NCI-H1694 (cell line): ENCODE measurements at places on chromosomes 7 and 10.
A peak's percentile ranks its signal among the peaks of the same experiment; 100 is the strongest.

DNA sequence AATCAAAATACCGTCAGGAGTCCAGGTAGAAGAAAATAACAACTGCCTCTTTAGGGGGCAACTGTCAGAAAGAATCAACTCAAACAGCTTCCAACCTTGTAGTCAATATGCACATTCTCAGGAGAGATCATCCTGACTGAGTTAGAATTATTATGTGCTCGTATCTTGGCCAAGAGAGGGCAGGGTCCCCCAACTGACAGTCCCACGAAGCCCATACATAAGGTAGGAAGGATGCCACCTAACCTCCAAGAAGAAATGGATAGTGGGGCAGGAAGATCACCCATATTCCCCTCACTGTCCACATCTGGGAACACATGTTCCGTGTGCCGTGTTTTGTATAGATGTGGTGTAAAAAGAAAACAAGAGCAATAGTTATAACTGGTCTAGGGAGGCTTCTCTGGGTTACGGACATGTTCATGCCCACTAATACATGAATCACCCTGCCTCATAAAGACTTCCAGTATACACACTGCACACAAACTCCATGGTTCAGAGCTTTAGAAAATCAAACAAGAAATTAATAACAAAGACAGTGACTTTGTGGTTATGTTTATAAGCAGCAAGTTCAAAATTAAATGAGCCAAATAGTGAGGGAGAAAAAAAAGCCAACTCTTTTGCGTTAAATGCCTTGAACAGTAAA lies 295.6 kb downstream of the FGFR2 start:
- DNase-seq, result no peak

DNA sequence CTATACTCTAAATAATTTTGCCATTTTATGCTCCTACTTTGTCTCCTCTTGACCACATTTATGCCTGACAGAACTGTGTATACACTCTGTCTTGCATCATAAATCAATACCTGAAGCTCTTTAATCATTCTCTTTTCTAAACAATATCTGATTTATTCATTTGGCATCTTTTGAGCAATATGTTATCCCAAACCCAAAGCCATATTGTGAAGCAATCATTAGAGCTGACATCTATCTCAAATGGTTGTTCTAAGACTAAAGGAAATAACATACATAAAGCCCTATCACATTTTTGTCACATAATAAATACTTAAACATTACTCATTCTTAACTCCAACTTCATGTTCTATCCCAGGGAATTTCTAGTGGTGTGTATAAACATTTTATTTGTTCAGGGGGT lies 717.6 kb downstream of the SORCS1 start:
- DNase-seq, result no peak

- DNase-seq, result no peak
Measured at GRCh38 chr7:144378651-144379050, 23.4 kb downstream of the ARHGEF5 start.

GRCh38 chr10:12547301-12547771 lies 198.0 kb downstream of the CAMK1D start:
- no peak for DNase-seq

DNA sequence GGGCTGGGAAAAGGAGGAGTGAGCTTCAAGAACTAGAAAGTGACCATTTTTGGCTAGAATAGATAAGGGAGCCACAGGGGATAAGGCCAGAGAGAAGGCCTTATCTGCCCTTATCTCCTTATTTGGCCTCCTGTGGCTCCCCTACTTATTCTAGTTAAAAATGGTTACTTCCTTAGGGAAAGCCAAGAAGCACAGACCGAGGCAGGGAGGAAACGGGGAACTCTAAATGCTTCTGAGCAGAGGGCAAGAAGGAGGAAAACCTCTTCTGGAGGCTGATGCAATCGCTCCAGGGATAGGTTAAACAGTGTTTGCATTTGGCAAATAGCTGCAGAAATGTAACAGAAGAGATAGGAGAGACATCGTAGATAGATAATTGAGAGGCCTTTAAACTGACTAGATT lies 18.6 kb downstream of the NRP1 start:
- no peak for DNase-seq

- no peak for DNase-seq
Measured at GRCh38 chr10:71990706-71991269, 26.6 kb downstream of the CHST3 start.

DNA sequence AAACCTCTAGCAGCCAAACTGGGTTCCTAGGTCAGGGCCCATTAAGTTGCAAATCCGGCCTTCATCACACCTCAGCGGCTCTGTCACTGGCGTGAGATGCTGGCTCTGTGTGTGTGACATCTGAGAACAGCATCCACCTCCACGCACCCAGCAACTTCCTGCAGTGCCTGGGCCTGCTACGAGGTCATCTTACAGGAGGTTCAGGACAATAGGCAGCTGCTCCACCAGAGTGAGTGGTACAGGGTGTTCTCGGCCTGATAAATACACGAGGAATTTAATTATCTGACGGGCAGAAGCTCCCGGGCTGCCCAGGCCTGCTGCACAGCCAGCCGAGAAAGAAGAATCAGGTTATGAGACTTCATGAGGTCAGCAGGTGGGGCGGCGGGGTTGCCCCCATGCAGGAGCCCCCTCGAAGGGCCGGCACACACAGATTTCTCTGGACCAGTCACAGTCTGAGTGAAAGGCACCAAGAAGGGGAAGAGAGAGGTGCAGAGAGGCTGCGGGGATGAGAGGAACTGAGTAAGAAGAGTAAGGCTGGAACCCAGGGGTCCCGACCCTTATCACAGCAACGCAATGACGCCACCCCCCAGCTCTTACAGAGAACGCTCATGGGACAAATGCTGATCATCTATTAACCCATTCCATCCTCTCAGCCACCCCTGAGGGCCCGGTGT lies 49.3 kb downstream of the CALML3 start:
- DNase-seq, result no peak

GRCh38 chr10:88911851-88912250 lies 31.8 kb downstream of the STAMBPL1 start:
- DNase-seq, result no peak

DNA sequence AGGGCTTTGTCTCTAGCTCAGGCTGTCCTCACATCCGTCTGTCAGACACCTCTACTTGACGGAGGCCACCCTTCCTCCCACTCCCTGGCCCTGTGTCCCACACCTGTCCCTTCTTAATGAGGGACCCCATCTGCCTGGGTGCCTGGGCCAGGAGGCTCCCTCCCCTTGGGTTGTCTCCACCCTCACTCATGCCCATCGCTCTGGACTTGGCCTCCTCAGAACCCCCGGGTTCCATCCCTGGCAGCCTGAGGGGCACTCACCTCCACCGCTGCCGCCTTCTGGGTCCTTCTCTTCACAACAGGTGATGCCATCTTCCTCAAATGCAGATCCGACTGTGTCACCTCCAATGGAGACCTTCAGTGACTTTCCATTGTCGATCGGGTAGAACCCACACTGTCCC lies 20.2 kb upstream of the GJD4 start:
- DNase-seq, result no peak

GRCh38 chr10:90856964-90857634 lies 740 bp downstream of the HTR7 start:
- DNase-seq, result no peak

- no peak for DNase-seq
Measured at GRCh38 chr7:37234334-37234733, 214.3 kb downstream of the ELMO1 start.

DNA sequence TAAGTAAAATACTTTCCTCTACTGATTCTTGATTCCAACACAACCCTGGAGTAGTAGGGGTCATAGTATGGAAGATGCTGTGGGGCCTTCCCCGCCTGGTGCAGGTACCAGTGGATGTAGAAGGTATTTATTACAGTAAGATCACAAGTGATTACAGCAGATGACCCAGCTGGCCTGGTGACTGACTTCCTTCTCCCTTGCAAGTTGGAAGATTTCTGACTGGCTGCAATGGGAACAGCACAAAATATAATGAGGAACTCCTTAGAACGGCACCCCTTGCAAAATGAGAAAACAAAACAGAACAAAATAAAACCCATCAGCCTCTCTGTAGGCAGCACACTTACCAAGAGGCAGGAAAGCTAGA lies 61.7 kb upstream of the TARP start:
- DNase-seq, result no peak

- no peak for DNase-seq
Measured at GRCh38 chr7:74225400-74225799, 15.6 kb downstream of the LAT2 start.

GRCh38 chr7:99123571-99124033 lies 20.3 kb downstream of the SMURF1 start:
- no peak for DNase-seq

DNA sequence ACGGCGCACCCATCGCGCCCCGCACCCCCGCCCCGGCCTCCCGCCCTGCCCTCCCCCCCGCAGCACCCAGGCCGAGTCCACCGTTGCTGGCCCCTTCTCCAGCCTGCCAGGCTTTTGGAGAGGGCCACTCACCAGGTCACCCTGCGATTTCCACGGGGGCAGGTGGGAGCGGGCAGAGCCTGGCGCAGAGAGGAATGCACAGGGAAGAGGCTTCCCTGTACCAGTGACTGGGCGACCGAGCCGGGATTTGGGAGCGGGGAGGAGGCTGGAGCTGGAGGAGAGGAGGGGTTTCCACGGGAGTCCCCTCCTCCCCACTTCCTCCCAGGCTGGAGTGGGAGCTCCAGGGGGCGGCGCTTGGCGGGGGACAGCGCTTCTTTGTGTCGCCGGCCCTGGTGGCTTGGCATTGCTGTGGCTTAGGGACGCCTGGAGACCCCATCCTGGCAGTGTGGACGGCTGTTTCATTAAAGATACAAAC lies 19.3 kb downstream of the TCAF1 start:
- DNase-seq, result peak; percentile 30

DNA sequence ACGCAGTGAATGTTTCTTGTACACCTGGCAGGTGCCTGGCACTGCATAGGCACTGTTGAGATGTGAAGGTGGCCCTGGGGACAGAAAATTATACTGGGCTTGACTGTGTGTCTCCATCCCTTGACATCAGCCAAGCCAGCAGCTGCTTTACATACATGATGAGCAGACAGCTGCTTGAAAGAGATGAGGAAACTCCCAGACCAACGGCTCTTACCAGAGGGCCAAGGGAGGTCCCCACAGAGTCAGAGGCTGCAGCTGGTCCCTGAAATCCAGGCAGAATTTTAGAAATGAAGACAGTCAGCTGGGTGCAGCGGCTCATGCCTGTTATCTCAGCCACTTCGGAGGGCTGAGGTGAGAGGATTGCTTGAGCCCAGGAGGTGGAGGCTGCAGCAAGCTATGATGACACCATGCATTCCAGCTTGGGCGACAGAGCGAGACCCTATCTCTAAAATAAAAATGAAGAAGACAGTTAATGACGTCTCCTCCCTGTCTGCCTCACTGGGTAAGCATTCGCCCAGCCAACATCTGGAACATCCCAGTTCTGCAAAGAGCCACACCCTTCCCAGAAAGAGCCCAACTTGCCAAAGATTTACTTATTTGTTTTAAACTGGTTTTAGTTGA lies 17.6 kb downstream of the LIMK1 start:
- DNase-seq, result no peak

DNA sequence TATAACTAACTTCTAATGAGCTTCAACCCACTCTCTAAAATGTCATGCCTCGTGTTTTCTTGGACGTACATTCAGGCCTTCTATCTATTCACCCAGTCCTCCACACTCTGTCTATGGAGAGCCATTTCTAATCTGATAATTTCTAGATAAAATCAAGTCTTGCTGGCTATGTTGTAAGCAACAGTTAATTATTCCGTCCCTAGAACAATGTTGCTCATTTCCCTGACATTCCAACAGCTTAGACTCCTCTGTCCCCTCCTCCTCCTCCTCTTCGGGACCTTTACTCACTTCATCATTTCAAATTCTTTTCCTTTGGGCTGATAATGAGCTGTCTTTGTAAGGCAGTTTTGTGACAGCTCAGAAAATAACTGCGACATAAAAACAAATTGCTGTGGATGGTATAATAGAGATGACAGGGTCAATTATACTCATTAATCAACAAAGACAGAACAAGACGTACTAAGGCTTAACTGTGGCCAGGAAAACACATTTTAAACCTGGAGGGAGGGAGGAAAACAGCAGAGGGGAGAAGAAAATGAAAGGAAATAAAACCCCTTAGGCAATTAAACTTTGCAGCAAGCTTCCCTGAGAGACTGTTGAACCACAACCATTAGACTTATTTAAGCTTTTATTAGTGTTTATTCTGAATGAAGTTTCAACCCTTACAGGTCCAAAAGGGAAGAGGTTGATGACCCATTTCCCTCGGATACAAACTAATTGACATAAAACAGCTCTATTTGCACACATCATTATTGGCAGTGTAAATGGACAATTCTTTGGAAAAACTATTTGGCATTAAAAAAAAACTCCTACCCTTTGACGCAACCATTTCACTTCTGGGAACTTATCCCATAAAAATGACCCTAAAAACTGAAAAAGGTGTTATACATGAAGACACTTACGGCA lies 179.1 kb downstream of the SFMBT2 start:
- no peak for DNase-seq

GRCh38 chr7:85054306-85054705 lies 132.6 kb downstream of the SEMA3D start:
- DNase-seq, result no peak

DNA sequence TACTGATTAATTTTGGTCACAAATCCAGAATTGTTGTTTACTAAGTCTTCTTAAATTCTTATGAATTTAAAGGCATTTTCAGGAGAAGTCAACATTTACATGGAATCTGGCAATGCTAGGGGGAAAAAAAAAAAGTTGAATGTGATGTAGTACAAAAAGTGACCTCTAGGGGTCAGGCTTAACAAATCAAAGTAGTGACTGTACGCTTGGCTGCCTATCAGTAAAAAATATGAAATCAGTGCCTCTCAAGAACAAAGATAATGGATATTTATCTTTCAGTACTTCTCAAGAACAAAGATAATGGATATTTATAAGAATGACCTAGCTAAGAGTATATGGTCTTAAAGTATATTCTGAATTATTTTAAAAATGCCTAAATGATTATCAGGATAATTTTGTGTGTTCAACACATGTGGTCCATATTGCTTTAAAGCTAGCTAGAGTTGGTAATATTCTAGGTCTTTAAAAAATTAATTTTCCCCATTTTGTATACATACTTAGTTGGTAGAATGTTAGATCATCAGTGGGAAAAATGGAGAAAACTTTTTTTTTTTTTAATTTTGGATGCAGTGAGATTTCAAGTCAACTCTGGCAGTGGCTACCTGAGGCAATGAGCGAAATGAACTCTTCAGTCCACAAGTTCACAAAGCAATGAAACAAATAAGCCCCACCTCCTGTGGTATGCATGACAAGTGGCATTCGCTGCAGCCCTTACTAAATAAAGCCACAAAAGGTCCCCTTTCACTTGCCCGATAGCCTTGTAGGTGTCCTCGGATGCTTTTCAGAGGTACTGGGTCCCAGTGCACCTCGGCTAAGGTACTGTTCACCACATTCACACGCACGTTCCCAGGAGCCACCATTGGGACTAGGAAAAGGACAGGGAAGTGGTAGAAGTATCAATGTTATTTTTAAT lies 51.2 kb upstream of the LAMB4 start:
- DNase-seq, result peak; percentile 71

DNA sequence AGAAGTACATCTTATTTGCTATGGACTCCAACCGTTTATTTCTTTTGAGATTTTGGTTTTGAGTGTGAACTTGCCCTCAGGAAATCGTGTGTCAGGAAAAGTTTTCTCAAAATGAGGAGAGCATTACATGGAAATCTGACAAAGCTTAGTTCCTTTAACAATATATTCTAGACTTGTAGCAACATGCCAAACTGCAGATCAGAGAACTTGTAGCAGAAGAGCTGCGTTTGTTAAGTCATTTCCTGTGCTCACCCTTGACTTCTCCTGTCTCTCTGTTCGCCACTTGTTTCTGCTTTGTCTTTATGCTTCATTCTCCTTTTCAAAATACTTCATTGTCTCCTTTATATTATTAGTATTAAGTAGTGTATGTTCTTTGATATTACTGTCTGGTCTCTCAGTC lies 116.6 kb upstream of the FOXP2 start:
- DNase-seq, result no peak
